ENCODE measurements at places on chromosomes 5 and 9.

GRCh38 chr9:4814913-4815312 lies 22.2 kb downstream of the RCL1 start:
- DNase-seq = no peak

- no peak for DNase-seq
These were observed 119.0 kb downstream of the FBXL7 start for GRCh38 chr5:15618938-15619337.

DNA sequence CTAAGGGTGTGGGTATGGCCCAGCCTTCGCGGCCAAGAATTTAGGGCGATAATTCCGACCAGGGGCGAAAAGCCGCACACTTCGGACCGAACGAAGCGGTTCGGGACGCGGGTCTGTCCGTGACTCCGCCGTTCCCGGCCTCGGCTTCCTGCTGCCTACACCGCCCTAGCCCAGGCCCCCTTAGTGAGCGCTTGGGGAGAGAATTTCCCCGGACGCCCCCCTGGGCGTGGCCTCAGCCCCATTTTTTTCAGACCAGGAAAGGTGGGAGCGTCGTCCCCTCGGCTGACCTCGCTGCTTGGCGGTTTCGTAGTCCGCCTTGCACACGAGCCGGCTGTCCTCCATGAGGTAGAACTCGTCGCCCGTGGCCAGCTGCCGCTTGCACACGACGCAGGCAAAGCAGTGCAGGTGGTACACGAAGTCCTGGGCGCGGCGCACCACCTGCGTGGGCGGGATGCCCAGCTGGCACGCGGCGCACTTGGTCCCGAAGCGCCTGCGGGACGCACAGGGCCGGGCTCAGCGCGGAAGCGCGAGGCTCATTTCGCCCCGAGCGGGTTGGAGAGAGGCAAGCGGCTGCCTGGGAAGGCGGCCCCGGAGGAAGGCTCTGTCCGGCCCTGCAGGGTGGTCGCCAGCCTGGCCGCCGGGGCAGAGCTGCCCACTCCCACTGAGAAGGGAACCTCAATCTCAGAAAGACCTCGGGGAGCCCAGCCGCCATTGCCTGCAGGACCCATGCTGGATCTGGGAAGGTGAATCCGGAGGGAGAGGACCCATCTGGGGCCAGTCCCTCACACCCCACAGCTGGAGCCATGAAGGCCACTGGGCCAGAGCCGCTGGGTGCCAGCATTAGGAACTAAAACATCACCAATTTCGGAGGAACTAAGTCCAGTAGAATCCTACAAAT lies 5.3 kb downstream of the LHX3 start:
- DNase-seq = no peak

- no peak for DNase-seq
These were observed 184.4 kb downstream of the SAXO1 start for GRCh38 chr9:18848657-18849056.

GRCh38 chr5:2332521-2332920 lies 419.0 kb downstream of the IRX2 start:
- no peak for DNase-seq

DNA sequence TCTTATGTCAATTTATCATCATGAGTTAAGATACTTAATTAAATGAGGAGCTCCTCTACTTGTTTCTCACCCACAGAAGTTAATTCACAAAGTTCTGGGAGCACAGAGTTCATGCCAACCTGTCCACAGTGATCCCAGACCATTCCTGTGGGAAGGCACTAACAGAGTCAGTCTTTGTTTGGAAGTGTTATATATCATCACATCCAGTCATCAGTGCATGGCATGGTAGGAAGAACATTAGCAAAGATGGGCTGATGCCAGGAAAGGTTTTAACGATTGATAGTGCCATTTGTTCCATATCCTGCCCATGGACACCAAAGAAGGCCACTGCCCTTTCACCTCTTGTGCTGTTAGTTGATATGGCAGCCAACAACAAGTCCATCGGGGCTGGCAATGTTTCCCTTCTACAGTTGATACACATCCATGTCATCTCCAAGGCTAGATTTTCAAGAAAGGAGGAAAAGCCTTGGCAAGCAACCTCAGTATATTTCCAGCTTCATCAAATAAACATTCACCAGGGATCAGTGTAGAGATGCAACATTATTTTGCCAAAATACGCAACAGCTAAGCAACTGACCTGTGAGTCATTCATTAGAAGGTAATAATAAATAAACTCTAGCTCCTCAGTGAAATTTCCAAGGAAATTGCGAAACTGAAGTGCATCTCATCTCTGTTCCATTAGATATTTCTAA lies 169.6 kb downstream of the RORB start:
- DNase-seq = no peak

- no peak for DNase-seq
These were observed 114.2 kb downstream of the ANXA1 start for GRCh38 chr9:73265876-73266275.

GRCh38 chr9:17865881-17866280 lies 287.0 kb downstream of the SH3GL2 start:
- DNase-seq = no peak

GRCh38 chr5:170280011-170280493 lies 17.5 kb downstream of the LCP2 start:
- DNase-seq = no peak

DNA sequence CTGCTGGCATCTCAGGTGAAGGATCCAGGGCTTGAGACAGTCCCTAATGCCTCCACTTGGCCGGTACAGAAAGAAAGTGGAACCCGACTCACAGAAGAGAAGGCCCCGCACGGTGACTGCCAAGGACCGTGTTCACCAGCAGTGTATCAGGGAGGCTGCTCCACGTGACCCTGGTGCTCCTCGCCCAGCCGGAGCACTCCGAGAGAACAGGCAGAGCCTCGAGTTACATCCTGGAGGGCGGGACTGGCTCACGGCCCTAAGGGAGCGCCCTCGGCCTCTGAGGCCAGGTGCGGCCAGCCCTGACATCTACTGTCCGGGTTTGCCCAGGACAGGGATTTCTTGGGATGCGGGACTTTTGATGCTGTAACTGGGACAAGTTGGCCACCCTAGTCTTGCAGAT lies 104.0 kb upstream of the SARDH start:
- no peak for DNase-seq

GRCh38 chr5:161261668-161262323 lies 284.7 kb downstream of the GABRB2 start:
- no peak for DNase-seq

DNA sequence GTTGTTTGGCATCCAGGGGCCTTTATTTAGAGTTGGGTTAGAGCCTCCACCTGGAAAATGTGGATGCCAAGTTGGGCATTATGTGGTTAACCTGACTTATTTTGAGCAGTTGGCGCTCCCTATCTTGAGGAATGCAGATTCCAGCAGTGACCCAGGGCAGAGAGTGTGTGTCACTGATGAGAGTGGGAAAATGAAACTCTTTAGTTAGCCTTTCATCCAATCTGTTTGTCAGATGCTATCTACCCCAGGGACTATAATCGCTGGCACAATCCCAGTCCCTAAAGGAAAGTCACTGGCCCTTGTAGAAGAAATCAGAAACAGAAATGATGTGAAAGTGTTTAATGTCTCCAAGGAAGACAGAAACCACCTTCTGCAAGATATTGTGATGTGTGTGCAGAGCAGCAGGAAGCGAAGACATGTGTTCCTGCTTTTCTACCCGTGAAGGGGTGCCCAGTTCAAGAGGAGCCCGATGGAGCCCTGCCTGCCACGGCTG lies 10.2 kb upstream of the STING1 start:
- DNase-seq = no peak

DNA sequence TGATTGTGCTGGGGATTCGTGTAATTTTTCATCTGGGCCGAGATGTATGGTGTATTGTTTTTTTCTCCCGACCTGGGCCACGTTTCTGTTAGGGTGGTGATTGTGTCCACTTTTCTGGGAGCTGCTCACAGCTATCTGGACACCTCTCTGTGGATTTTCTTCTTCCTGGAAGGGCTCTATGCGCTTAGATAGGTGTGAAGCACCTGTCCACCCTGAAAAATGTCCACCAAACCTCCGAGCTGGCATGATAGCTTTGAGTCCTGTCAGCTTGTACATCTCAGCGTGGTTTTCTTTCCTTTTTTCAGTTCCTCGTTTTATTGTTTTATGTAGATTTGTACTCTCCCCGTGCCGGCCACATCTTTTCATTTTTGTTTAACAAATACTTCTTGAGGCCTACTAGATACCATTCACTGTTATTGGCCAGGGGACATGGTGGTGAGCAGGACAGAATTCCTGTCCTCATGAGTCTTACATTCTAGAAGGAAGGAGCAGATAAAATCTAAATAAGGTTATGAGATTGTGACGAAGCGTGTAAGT lies 1.1 kb downstream of the UGCG start:
- DNase-seq = no peak

- no peak for DNase-seq
These were observed 358.0 kb downstream of the MSX2 start for GRCh38 chr5:175082346-175082745.

DNA sequence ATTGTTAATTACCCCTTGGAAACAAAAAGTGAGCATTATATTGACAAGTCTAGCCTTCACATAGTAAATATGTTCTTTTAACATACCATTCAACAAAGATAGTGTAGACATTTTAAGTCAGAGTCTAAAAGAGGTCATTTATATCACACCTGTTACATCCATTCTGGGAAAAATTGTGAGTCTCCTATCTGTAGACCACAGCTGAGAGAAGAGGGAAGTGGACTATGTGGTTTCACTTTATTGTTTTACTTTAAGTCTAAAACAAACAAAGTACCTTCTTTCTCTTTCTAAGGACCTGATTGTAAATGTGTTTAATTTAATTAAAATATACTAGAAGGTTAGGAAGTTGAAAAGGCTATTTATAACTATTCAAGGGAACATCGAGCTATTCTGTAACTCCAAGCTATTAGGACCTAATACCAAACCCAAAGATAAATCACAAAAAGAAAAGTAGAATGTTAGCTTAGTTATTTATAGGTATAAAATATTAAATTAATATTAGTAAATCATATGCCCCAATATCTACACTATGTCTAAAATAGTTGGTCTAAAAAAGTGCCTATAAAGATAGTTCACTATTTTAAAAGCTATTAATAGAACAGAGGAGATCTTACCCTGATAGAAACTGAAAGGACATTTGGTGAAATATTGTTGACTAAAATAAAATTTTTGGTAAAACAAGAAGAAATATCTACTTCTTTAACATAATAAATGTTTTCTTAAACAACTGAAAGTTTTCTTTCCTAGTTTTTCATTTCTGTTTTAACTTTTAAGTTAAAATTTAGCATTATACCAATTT lies 134.9 kb downstream of the TMEM167A start:
- no peak for DNase-seq

DNA sequence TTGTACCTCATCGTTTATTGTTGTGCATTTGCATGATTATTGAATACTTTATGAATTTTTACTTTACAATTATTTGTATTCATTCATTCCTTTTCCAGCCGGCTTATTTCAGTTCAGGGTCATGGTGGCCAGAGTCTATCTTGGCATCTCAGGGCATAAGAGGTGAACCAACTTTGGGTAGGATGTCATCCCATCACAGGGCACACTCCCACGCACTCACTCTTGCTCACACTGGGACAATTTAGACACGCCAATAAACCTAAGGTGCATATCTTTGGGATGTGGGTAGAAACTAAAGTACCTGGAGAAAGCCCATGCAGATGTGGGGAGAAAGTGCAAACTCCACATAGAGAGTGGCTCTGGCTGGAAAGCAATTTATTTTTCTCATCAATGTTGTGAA lies 158.1 kb upstream of the MAST4 start:
- no peak for DNase-seq

GRCh38 chr9:136862849-136863622 lies 3.1 kb downstream of the EDF1 start:
- no peak for DNase-seq

- no peak for DNase-seq
These were observed 1279.5 kb downstream of the CDH12 start for GRCh38 chr5:21573416-21574314.

GRCh38 chr9:105138306-105138801 lies 106.1 kb upstream of the SLC44A1 start:
- DNase-seq = no peak

GRCh38 chr5:71907001-71907588 lies 188.0 kb downstream of the CARTPT start:
- no peak for DNase-seq

- no peak for DNase-seq
These were observed 113.1 kb upstream of the NIPBL start for GRCh38 chr5:36763454-36763853.

- DNase-seq = no peak
These were observed 2.2 kb downstream of the PCDHA13 start for GRCh38 chr5:140883927-140884697.

DNA sequence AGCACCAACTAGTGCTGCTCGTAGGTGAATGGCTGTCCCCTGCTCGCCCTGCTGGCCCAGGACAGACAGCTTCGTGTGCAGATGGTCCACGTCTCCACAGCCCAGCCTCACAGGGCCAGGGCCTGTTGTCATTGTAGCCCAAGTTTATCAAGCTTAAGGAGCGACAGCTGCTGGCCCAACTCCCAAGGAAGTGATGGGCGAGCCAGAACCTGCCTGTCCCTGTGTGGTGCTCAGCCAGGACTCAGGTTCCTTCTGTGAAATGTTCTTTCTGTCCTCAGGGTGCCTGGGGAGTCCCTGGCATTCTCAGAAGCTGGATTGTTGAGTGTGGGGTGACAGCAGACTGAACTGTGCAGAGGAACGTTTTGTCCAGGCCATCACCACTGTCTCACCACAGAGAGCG lies 16.4 kb downstream of the TRIP13 start:
- DNase-seq = no peak

DNA sequence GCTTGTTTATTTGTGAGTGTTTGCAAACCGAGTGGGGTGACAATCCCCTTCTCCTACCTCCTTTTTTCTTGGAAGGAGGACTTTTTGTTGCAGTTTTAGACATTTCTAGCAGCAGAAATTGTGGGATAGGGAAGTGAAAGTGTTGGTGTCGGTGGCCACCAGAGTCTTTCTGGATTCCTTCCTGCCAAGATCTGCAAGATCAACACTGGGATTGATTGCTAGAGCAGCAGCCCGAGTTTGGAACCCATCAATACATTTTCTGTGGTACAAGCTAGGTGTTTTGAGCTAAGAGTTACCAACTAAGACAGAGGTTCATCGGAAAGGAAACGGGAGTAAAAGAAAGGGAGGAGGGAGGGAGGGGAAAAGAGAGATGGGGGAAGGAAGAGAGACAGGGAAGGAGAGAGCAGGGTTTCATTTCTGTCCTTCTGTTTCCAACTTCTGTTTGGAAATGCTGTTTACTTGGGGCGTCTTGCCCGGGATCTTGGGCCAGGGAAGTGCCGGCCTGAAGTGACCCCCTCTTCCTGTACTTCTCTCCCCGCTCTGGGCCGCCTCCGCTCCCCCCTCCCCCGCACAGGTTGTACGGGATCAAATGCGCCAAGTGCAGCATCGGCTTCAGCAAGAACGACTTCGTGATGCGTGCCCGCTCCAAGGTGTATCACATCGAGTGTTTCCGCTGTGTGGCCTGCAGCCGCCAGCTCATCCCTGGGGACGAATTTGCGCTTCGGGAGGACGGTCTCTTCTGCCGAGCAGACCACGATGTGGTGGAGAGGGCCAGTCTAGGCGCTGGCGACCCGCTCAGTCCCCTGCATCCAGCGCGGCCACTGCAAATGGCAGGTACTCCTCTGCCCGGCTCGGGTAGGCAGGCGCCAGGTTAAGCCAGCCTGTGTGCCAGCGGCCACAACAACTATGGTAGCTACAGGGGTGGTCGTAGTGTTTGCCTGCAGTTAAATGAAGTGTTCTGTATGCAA lies 4.0 kb downstream of the ISL1 start:
- no peak for DNase-seq
